ENCODE measurements at places on chromosomes 11 and 22.

DNA sequence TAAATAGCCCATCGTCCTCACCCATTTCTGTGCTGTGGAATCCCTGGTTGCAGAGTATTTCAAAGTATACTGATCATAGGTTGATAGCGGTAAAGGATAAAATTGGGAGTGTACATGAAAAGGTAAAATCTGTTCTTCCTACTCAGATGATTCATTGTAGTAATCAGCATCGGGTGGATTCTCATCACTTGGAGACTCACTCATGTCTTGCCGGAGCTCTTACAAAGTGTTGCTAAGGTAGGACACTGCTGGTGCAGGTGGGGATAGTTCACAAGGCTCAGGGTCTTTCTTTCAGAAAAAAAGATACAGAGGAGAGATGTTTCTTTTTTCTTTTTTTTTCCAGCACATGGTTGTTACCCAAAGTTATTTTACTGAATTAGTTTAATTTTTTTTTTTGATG lies 84.8 kb downstream of the MTNR1B start:
- no peak for DNase-seq

- no peak for DNase-seq
These were observed 157.3 kb downstream of the SWAP70 start for GRCh38 chr11:9821008-9821752.

- DNase-seq: no peak
These were observed 220.1 kb upstream of the SORL1-AS1 start for GRCh38 chr11:121672630-121673487.

DNA sequence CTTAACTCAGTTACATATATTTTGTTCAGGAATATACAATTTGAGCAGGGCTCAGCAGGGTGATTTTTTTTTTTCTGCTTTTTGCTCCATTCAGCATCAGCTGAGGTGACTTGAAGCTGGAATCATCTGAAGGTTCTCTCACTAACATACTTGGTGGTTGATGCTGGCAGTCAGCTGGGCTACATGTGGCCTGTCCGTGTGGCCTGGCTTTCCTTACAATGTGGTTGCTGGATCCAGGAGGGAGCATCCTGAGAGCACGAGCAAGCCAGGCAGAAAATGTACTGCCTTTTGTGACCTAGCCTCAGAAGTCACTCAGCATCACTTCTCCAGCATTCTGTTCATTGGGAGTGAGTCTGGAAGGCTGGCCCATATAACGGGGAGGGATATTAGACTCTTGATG lies 151.6 kb upstream of the E2F8 start:
- DNase-seq: no peak

- DNase-seq: no peak
These were observed 961.3 kb upstream of the CNTN5 start for GRCh38 chr11:98059488-98059887.

DNA sequence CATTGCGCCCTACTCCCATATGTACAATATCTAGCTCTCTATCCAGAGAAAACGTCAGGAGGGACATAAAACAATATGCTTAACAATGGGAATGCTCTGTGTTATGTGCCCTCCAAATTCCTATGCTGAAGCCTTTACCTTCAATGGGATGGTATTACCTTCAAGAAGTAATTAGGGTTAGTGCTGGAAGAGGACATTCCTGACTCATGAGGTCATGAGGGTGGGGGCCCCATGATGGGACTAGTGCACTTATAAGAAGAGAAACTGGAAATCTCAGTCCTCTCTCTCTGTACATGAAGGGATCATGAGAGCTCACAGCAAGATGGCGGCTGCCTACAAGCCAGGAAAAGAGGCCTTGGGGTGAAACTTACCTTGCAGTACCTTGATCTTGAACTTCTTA lies 20.3 kb downstream of the MMP20 start:
- no peak for DNase-seq

GRCh38 chr11:46353698-46354097 lies 6.4 kb downstream of the DGKZ start:
- no peak for DNase-seq

GRCh38 chr11:3001496-3001895 lies 9.4 kb upstream of the NAP1L4 start:
- no peak for DNase-seq

- no peak for DNase-seq
These were observed 336.0 kb downstream of the SHANK2 start for GRCh38 chr11:70916351-70916750.

GRCh38 chr11:114377612-114378267 lies 22.6 kb downstream of the C11orf71 start:
- DNase-seq: no peak
